Cerebellar nuclear complex (tissue), 1 donor: ENCODE measurements at places on chromosomes 16 and 17.

- no peak for DNase-seq
These were observed 30.6 kb downstream of the ZNF750 start for GRCh38 chr17:82808921-82809905.

DNA sequence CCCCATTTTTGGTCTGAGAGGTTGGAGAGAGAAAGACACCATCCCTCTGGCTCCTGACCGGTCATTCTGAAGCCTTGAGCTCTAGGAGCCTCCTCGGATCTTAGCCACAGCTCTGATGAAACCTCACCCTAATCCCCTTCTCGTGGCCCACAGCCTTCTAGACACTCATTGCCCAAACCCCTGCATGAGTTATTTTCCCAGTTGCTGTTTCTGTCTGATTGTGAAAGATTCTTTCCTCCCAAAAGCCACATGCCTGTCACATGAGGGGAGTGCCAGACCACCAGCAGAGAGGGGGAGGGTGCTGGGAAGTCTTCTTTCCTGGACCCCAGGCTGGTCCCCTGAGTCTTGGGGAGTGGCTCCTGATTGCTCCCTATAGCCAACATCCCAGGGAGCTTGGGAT is 17.6 kb upstream of the ABR start:
- no peak for DNase-seq

DNA sequence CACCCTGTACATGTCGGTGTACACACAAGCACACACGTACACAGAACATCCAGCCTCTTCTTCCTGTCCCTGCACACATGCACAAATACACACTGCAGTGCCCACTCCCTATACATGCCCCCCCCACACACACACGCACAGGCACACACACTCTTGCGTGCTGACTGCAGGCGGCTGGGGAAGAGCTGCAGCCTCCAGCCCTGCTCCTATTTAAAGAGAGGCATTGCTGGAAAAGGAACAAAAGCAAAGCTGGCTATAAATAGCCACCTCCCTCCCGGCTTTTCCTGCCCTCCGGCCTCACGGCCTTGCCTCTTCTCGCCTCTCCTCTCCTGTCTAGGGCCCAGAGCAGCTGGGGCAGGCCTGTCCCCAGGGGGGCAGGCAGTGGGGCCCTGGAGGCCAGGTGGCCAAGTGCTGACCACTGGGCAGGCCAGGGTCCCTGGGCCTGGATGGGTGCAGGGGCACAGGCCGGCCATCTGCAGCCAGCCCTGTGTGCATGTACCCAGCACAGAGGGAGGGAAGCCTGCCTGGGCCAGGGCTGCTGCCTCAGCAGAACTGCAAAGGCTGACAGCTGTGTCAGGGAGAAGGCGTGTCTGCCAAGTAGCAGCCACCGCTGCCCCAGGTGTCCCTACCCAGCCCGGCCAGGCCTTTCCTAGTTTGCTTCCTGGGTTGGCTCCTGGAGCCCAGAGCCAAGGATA is 25.4 kb downstream of the RTN4RL1 start:
- DNase-seq = peak; percentile 63

- DNase-seq = no peak
These were observed 136.6 kb downstream of the COPRS start for GRCh38 chr17:31722251-31723056.

GRCh38 chr16:57614536-57614935 is 13.9 kb upstream of the ADGRG1 start:
- DNase-seq = no peak

- DNase-seq = no peak
These were observed 34.5 kb downstream of the WWOX start for GRCh38 chr16:78133919-78134318.

DNA sequence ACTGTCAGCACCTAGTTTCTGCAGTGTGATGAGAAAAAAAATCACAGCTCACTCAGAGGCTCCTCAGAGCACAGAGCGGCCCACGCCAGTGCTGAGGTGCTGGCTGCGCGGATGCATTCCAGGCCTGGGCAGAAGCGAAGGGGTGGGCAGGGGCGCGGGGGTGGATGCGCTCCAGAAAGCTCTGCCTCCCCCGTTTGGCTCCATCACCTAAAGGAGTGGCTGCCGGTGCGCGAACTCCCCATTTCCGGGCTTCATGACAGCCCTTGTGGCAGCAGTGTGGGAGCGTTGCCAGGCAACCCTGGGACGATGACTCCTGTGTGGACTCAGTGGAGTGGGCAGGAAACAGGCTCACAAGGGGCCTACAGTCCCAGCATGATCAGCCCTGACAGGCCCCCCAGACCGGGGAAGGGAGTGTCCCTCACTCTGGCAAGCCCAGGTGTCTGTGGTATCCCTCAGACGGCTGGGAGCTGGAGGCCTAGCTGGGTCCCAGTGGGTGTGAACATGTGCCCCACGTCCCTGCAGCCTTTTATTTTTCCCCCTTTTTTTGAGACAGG is 32.8 kb upstream of the NUDT16L1 start:
- no peak for DNase-seq

- peak; percentile 45 for DNase-seq
These were observed 517.2 kb downstream of the RBFOX1 start for GRCh38 chr16:7849841-7850240.

GRCh38 chr17:61946359-61946758 is 18.6 kb upstream of the INTS2 start:
- no peak for DNase-seq

- DNase-seq = no peak
These were observed 135.2 kb downstream of the FTO start for GRCh38 chr16:53839150-53839549.

- no peak for DNase-seq
These were observed 9.3 kb upstream of the SLC16A5 start for GRCh38 chr17:75078284-75079022.

DNA sequence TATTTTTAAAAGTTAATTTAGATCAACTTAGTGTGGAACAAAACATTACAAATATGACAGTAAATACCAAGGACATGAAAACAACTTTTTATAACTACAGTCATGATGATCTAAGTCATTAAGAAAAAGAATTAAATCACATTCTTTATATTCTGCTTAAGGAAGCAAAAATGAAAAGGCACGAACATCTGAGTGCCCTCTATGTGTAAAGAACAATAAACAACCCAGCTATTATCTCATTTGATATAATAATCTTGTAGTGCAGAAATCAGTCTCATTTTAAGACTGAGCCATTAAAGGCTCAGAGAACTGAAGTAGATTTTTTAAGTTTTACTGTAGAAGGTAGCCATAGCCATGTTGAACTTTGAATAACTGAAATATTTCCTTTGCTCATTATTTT is 13.4 kb downstream of the MYO1D start:
- DNase-seq = no peak

DNA sequence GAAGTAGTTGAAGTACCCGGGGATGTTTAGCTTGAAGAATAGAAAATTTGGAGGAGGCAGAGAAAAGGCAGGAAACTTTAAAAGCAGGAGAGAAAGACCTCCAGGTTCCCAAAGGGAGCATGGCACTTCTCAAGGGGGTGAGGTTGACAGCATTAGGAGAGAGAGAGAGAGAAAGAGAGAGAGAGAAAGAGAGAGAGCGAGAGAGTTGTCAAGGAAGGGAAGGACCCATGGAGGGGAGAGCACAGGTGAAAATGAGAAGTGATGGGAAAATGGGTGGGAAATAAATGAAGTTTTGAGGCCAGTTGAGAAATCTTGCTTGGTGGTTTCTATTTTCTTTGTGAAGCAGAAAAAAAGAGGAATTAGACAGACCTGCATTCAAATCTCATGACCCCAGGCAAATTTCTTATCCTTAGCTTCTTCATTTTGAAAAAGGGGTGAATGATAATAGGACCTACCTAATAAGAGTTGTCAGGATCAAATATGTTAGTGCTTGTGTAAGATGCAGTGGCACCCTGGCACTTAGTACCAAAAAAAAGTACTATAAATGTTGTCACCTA is 24.0 kb downstream of the PRKCB start:
- no peak for DNase-seq

DNA sequence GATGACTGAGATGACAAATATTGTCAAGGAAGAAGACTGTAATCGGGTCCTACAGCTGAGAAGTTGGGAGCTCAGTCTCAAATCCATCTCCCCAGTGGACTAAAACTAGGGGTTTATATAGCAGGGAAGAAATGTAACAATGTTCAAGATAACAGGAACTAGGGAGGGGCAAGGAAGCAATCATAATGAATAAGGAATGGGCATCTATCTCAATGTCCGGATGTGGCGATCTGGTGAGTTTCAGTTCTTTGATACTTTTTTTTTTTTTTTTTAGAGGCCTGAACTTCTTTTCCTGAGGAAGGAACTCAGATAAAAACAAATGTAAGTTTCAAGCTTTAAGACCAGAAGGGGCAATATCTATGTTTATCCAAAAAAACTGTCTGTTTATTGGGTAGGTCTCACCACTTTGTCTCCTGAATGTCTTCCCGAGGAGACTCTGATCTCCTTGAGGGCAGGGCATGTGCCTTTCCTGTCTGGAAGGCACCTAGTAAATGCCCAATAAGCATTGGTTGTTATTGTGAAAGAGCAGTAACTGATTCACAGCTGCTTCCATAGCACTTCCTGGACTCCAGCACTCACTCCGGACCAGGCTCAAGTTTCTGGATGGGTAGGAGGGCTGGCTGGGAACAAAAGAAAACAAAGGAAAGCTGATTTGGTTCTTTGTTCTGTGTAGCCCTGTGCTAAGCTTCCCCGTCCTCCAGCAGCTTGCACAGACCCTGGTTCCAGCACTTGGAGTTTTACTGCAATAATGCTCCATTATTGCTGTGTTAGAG is 51.9 kb downstream of the MEOX1 start:
- no peak for DNase-seq
